Spleen (tissue), 13 donors: ENCODE measurements at places on chromosomes 2 and 18. TPM values are rescaled to one million over a fixed set of nuclear protein-coding genes. Genes with fewer than 3 reads are reported as not detected.

TUBA3E gene
- total RNA-seq: not detected

SERPINB5 gene
- not detected for total RNA-seq

GCG gene
- total RNA-seq: not detected

PSMD1 gene
- total RNA-seq: 68.4 TPM

SERPINB12 gene
- total RNA-seq: not detected

- no peak overlapping the region for H3K27ac ChIP-seq
- H3K27me3 ChIP-seq: no peaks in the 10 kb centered on the region
These were observed 95.5 kb upstream of the COL3A1 start for GRCh38 chr2:188878716-188879115.

GRCh38 chr2:221571551-221572218 is 419 bp downstream of the EPHA4 start:
- no peaks in the 10 kb centered on the region for H3K36me3 ChIP-seq
- peaks cover 58% of the 10 kb centered on the region for H3K4me1 ChIP-seq

GRCh38 chr2:73339201-73339600 is 45.9 kb upstream of the EGR4 start:
- no peak overlapping the region for H3K4me3 ChIP-seq
- H3K4me1 ChIP-seq: no peaks in the 10 kb centered on the region
- no peaks in the 10 kb centered on the region for H3K27me3 ChIP-seq

- H3K36me3 ChIP-seq: no peaks in the 10 kb centered on the region
- no peak overlapping the region for H3K4me3 ChIP-seq
- no peaks in the 10 kb centered on the region for H3K27me3 ChIP-seq
- H3K27ac ChIP-seq: no peak overlapping the region
- H3K4me1 ChIP-seq: no peaks in the 10 kb centered on the region
- no peak for DNase-seq
These were observed 377.7 kb upstream of the ST6GAL2 start for GRCh38 chr2:107263628-107264027.

DNA sequence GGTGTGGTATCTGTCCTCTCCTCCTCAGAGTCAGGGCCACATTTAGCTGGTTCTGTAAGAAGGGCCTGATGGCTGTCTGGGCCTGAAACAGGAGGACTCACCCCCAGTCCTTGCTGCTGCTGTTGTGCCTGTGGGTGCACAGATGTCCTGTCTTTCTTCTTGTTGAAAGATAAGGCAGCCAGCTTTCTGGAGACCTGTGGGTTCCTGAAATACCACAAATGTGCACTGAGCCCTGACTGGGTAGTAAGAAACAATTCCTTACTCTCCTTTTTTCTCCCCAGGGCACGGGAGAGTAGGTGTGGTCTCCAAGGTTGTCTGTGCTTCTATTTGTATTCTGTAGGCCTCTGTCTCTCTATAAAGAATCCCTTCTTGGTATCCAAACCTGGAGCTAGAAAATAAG is 96.2 kb upstream of the DLX2 start:
- no peaks in the 10 kb centered on the region for H3K27me3 ChIP-seq
- no peaks in the 10 kb centered on the region for H3K36me3 ChIP-seq
- no peak overlapping the region for H3K27ac ChIP-seq
- no peak for DNase-seq

DNA sequence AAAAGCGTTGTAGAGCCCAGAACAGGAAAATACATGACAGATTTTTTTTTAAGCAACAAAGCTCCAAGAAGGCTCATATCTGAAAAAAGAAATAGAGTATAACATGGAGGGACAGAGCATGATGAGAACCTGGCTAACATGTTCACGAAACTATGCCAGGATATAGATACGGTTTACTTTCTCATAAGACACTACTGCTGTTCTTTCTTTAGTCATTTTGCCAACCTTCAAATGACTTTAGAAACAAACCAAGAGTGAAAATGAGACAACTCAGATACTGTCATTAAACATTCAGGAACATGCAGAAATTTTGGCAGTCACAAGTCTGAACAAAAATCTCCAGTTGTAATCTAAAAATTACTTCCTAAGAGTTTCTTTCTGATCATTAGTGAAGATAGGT is 14.3 kb downstream of the LPIN2 start:
- DNase-seq: no peak
- peak overlapping the region; percentile 60 for H3K27ac ChIP-seq
- H3K36me3 ChIP-seq: no peaks in the 10 kb centered on the region
- H3K4me3 ChIP-seq: no peak overlapping the region
- peaks cover 80% of the 10 kb centered on the region for H3K4me1 ChIP-seq
- no peaks in the 10 kb centered on the region for H3K27me3 ChIP-seq

DNA sequence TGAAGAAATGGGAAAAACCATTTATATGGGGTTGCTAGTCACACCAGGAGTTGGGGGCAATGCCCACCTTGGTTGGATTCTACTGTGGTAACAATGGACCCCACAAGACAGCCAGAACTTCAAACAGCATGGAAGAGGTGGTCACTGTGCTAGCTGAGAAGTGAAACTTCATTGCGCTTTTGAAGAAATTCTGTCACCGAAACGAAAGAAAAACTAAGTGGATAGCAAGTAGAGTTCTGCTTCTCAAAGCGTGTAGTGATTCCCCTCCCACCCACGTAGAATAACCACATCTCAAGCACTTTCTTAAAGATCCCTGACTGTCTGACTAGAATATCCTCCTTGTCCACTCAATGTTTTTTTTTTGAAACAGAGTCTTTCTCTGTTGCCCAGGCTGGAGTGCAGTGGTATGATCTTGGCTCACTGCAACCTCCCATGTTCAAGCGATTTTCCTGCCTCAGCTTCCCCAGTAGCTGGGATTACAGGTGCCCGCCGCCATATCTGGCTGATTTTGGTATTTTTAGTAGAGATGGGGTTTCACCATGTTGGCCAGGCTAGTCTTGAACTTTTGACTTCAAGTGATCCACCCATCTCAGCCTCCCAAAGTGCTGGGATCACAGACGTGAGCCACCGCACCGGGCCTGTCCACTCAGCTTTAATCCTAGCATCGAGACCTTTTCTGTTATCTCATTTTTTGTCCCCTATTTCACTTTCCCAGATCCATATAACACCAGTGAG is 30.1 kb upstream of the CCL20 start:
- H3K27me3 ChIP-seq: no peaks in the 10 kb centered on the region
- H3K4me1 ChIP-seq: no peaks in the 10 kb centered on the region
- no peaks in the 10 kb centered on the region for H3K36me3 ChIP-seq
- peak overlapping the region; percentile 20 for H3K4me3 ChIP-seq
- no peak for DNase-seq
- peak overlapping the region; percentile 74 for H3K27ac ChIP-seq

DNA sequence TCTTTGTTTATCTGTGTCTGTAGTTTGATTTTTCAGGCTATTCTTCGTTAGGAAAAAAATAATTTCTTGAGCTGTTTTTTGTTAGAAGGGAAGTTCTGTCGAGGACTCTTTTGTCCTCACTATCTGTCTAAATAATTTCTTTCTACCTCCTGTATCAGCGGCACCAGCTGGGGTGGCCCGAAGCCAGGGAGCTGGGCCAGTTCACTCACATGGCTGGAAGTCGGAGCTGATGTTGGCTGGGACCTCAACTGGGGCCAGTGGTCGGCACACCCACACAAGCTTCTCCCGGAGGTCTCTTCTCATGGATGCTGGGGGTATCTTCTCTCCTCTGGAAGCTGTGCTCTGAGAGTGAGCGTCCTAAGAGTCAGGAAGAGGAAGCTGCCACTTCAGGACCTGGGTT is 8.0 kb upstream of the PDIA6 start:
- H3K4me3 ChIP-seq: no peak overlapping the region
- no peaks in the 10 kb centered on the region for H3K27me3 ChIP-seq
- no peak overlapping the region for H3K27ac ChIP-seq
- H3K4me1 ChIP-seq: no peaks in the 10 kb centered on the region

- no peaks in the 10 kb centered on the region for H3K36me3 ChIP-seq
- no peak overlapping the region for H3K27ac ChIP-seq
- DNase-seq: no peak
- H3K27me3 ChIP-seq: no peaks in the 10 kb centered on the region
- H3K4me3 ChIP-seq: no peak overlapping the region
These were observed 52.0 kb upstream of the CELF4 start for GRCh38 chr18:37617623-37618022.

DNA sequence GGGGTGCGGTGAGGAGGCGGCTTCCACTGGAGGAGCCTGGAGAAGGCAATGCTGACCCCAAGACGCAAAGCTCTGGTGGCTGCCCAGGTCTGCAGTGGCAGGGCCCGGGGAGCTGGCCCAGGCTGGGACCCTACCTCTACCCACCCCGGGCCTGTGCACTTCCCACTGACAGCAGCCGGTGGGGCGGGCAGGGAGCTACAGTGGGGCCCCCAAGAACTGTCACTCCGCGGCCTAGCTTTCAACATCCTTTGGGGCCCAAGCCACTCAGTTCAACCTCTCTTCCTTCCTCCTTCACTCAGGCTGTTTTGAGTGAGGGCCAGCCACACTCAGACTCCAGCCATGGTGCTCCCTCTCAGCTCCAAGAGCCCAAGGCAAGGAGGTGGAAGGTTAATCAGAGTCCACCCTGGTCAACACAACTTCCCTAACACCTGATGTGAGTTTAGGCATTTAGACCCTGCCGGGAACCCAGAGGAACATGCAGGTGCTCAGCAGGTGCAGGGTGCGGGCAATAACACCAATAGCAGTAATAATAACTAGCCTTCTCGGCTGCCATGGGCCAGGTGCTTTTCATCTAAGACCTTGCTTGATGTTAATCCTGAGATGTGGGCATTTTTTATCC is 93.6 kb downstream of the ZFP36L2 start:
- peak; percentile 91 for DNase-seq
- peaks cover 100% of the 10 kb centered on the region for H3K4me1 ChIP-seq
- no peaks in the 10 kb centered on the region for H3K36me3 ChIP-seq
- peak overlapping the region; percentile 92 for H3K27ac ChIP-seq

DNA sequence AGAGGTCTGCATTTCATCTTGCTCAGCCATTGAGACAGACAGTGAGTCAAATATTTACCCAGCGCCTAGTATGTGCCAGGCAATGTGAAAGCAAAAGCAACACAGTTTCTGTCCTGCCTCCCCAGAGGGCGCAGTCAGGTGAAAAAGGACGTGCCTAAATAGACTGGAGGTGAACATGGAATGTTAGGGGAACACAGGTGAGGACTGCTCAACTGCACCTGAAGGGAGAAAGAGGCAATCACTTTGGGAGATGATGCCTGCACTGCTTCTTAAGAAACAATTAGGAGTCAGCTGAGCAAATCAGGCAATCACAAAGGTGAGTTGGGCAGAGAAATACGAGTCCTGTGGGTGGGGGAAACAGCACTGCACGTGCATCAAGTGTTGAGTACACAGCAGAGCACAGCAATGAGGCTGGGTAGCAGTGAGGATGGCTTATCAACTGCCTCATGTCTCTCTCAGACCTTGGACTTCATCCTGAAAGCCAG is 218.3 kb upstream of the SMAD7 start:
- no peaks in the 10 kb centered on the region for H3K36me3 ChIP-seq
- H3K27ac ChIP-seq: no peak overlapping the region
- peak overlapping the region; percentile 44 for H3K4me3 ChIP-seq
- no peak for DNase-seq
- H3K4me1 ChIP-seq: peaks cover 22% of the 10 kb centered on the region
